Hematopoietic multipotent progenitor cell treated with erythropoietin and hydrocortisone succinate and interleukin-3 and kit ligand, for 6 days (in vitro differentiated cells): ENCODE measurements at places on chromosomes 11 and 22.

DNA sequence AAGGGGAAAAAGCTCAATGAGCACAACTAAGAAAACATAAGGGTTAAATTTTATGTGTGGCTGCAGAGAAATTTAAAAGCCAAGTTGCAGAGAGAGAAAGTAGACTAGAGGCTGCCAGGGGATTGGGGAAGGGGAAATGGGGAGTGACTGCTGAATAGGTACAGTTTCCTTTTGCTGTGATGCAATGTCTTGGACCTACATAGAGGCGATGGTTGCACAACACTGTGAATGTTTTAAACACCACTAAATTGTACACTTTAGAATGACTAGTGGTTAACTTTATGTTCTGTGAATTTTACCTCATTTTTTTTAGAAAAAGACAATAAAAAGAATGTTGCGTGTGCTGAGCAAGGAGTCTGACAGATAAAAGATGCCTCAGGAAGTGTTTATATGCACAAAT lies 36.5 kb downstream of the TENM4 start:
- DNase-seq = peak; percentile 28

DNA sequence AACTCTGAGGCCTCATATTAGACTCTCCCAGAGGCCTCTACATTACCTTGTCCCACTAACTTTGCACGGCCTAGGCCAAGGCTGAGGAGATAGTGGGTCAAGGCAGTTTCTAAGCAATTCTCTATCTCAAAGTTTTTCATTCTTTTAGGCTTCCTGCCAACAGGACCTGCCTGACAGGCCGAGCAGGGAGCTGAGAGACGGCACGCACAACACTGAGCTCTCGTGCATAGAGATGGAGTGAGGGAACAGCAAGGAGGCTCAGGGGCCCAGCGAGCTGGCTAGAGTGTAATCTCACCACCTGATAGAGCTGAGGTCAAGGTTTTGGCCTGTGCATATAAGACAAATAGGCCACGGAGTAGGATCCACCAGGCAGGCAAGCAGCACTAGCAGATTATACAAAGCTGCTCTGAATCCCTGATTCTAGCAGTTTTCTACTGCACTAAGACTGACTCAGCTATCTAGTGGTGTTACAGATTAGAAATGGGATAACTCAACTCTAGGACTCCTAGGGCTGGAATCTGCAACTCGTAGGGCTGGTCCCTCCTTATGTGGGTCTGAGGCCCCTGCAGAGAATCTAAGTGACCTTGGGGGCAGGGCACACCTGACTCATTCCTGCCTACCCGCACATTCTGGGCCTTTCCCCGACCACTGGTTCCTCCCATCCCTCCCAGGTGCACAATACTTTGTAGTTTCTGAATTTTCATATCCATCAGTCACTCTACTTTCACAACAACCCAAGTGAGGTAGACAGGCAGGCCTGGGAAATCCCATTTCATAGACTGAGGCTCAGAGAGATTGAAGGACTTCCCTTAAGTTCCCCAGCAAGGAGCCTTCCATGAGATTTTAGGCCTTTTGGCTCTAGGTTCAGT lies 1.7 kb downstream of the CYB5R2 start:
- DNase-seq = no peak

DNA sequence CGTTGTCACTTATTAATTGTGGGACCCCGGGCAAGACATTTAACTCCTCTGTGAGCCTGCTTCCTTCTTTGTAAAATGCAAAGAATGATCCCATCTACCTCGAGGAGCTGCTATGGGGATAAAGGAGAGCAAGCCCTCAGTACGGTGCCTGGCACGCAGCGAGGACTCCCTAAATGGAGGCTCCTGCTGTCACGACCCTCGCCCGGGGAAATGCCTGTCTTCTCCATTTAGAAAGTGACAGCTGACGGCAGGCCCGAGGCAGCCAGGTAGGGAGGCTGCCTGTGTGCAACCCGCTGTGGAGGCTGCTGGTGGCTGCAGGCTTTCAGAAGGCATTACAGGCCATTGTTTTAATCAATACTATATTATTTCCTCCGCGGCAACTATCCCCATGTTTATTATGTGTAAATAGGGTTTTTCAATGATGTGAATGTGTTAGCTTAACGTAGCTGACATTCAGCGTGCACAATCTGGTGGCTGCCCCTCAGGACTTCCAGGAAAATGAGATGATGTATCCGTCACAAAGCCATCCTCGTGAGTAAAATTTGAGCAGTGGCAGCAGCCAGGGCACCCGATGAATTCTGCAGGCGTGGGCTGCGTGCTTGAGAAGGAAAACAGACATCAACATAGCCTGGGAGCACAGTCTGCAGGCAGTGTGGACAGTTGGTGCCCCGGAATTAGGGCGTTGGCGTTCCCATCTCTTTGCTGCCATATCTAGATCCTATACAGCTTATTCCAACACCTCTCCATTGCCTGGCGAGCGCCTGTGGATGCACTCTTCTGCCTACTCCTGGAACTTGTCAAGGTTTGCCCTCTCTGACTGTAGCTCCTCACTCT lies 228.3 kb downstream of the ST3GAL4 start:
- no peak for DNase-seq

GRCh38 chr22:44964722-44965078 lies 45.1 kb downstream of the PHF21B start:
- DNase-seq = no peak

- DNase-seq = no peak
Measured at GRCh38 chr11:629237-629583, 2.2 kb upstream of the SCT start.

DNA sequence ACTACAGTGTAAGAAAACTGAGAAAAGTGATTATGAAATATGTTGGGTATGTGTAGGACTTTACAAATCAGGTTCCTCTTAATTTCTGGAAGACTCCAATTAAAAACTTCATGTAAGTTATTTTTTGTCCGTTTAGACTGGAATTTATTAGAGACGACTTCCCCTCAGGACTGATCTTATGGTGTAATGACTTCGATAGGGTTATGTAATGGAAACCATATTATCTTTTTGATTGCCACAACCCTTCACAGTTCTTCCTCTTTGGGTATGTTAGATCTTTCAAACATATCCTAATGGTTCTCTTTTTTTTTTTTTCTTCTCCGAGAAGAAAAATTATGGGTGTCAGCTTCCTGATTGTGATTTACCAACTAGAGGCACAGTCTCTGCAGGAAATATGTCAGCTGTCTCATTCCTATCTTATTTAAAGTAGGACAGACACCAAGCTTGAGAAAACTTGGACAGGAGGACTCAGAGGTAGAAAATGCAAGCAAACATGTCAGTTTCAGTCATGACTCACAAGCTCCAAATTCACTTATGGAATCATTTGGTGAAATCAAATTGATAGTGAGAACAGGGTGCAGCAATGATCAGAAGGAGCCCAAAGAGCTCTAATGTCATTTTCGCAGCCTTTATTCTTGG lies 11.1 kb upstream of the LDLRAD3 start:
- peak; percentile 72 for DNase-seq

DNA sequence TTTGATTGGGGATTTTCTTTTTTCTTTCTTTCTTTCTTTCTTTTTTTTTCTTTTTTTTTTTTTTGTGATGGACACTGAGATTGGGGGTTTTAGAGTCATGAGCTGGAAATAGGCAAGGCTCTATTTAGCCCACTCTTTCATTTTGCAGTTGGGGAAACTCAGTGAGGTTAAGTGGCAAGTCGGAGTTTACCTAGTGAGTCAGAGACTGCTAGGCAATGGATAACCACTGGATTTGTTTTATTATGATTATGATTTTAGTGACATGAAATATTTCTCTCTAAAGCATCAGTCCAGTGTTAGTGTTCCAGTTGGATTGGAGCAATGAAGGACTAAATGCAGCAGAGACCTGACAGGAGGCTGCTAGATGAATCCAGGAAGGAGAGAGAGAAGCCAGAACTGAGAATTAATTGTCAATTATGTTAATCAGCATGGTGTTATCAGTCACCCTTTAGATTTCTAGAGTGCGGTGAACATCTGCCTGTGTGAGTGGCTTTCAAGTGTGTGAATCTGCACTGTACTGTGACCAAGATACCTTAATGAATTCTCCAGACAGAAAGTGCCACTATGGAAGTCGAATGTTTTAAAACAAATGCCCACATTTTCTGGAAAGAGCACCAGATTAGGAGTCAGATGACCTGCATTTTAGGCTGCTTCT lies 10.9 kb downstream of the BMAL1 start:
- DNase-seq = no peak
